Fibroblast of skin of scalp (primary cell): ENCODE measurements at places on chromosomes 5 and 9.
A peak's percentile ranks its signal among the peaks of the same experiment; 100 is the strongest.

- peak; percentile 49 for DNase-seq
Observed at GRCh38 chr5:60507687-60508086, 192.3 kb downstream of the DEPDC1B start.

DNA sequence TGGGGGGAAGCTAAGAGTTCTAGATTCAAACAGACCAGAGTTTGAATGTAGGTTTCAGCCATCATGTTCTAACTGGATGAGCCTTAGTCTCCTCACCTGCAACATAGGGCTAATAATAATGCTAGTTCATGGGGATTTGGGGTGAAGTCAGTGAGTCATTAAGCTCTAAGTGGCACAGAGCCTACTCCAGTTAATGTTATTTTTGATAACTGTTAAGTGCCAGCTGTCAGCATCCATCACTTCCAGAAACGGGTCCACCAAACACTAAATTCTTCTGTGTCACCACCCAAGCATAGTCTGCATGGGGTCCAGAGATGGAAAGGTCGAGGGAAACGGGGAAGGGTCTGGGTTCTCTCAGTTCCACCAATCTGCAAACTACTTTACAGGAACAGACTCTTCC lies 1.8 kb upstream of the TSC1 start:
- no peak for DNase-seq

DNA sequence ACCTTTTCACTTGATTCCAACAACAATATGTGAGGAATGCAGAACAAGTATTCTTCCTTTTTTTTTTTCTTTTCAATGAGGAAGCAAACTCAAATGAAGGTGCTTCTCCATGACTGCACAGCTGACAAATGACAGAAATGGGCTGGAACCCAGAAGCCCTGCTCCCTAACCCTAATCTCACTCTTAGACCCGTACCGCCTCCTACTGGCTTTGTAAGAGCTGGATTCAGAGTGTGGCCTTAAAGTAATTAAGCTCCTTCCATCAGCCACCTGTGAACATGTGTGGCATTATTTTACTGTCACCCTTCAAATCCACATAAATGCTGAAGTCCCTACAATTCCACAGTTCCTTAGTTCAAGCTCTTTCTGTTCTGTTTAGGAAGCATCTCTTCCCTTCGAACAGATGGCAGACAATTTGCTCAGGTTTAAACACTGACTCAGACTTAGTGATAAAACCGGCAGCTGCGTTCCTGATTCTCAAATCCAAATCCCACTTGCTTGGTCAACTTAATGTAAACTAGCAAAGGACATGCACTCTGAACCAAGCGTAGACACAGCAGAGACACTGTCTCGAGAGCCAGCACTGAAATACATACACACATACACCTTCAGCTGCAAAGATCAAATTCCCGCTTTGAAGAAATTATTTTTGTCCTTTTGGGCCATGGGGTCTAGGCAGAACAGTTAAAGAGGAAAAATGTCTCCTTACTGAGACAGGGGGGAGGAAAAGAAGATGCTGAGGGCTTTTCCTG lies 316.7 kb upstream of the TLE4 start:
- DNase-seq = no peak

- no peak for DNase-seq
Observed at GRCh38 chr5:76553251-76553650, 70.0 kb downstream of the F2RL2 start.

GRCh38 chr9:136784249-136784996 lies 6.7 kb upstream of the TMEM141 start:
- no peak for DNase-seq

DNA sequence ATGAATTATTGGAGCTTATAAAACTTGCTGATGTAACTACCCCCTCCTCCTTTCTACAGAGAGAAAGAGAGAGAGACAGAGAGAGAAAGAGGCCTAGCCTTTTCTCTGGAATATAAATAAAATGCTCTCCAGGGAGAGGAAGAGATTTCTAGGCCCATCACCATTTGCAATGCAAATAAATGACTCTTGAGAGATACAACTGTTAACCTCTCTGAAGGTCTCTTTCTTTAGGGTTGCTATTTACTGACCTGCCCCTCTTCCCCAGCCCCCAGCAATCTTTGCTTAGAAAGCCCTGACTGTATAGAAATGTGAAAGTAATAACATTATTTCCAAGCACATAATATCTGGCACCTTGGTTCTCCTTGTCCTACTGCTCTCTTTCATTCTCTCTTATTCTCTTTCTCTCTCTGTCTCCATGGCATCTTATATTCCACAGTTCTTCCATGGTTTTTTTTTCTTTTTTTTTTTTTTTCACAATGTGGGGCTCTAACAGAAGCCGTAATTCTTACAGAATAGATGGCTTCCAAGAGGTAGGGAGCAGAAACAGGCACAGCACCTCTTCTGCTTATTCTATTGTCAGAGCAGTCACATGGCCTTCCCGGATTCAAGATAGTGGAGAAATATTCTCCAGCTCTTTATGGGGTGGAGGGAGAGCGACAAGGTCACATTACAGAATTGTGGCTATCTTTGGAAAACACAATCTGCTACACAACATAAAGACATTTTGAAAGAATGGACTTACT lies 1087.9 kb upstream of the NUDT12 start:
- no peak for DNase-seq

GRCh38 chr9:13899924-13900323 lies 414.0 kb downstream of the NFIB start:
- no peak for DNase-seq

DNA sequence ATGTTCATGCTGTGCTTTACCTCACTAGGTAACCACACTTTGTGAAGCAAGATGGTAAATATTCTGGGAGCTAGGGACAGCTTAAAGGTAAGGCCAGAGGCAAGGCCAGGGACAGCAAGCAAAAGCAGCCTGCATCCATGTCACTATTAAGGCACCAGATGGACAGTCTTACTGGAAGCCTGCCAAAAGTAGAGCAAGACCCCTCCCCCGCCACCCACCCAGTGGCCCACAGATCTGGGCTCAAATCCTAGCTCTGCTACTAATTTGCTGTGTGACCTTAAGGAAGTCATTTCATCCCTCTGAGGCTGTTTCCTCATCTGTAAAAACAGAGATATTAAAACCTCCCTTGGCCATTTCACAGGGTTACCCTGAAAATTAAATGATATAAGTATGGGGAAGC lies 13.2 kb upstream of the ERMP1 start:
- no peak for DNase-seq

- no peak for DNase-seq
Observed at GRCh38 chr9:133144904-133145851, 18.5 kb downstream of the GBGT1 start.
